ENCODE measurements at places on chromosomes 12 and 14.

- DNase-seq: no peak
Observed at GRCh38 chr12:12540261-12541013, 22.2 kb downstream of the DUSP16 start.

GRCh38 chr14:70724110-70724509 is 82.4 kb downstream of the TTC9 start:
- DNase-seq: no peak

GRCh38 chr14:58744801-58745394 is 107.1 kb downstream of the DACT1 start:
- no peak for DNase-seq

- DNase-seq: no peak
Observed at GRCh38 chr12:129670256-129670920, 233.4 kb downstream of the TMEM132D start.

DNA sequence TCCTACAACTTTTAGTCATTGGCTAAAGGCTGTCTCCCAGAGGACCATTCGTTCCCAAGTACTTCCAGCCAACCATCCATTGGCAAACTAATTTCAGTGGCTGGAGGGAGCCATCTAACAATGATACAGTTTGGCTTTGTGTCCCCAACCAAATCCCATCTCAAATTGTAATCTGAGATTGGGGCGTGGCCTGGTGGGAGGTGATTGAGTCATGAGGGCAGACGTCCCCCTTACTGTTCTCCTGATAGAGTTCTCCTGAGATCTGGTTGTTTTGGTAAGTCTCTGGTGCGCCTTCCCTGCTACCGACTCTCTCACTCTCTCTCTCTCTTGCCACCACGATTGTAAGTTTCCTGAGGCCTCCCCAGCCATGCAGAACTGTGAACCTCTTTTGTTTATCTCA is 99.7 kb upstream of the FUT8 start:
- no peak for DNase-seq

DNA sequence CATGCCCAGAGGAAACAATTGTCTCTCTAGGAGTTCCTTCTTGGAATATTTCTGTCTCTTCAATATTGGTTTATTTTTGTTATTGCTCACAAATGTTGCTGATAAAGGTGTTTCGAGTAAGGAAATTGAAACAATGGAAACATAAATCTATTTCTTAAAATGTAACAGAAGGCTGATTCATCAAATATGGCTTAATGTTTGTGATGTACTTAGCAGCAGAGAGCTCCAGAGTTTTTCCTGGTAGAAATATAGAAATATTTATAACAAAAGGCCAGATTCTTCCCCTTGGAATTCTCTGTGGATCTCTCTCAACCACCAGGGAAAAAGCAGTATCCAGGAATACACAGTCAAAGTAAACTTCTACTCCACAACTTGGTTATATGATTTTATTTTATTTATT is 149.2 kb upstream of the LRIG3 start:
- no peak for DNase-seq

- DNase-seq: no peak
Observed at GRCh38 chr12:127650626-127651025, 616.3 kb upstream of the TMEM132C start.

- no peak for DNase-seq
Observed at GRCh38 chr12:128055567-128055966, 211.4 kb upstream of the TMEM132C start.

GRCh38 chr14:76510181-76510580 is 134.2 kb downstream of the ESRRB start:
- no peak for DNase-seq

GRCh38 chr14:88323523-88324199 is 592 bp upstream of the KCNK10 start:
- DNase-seq: no peak

DNA sequence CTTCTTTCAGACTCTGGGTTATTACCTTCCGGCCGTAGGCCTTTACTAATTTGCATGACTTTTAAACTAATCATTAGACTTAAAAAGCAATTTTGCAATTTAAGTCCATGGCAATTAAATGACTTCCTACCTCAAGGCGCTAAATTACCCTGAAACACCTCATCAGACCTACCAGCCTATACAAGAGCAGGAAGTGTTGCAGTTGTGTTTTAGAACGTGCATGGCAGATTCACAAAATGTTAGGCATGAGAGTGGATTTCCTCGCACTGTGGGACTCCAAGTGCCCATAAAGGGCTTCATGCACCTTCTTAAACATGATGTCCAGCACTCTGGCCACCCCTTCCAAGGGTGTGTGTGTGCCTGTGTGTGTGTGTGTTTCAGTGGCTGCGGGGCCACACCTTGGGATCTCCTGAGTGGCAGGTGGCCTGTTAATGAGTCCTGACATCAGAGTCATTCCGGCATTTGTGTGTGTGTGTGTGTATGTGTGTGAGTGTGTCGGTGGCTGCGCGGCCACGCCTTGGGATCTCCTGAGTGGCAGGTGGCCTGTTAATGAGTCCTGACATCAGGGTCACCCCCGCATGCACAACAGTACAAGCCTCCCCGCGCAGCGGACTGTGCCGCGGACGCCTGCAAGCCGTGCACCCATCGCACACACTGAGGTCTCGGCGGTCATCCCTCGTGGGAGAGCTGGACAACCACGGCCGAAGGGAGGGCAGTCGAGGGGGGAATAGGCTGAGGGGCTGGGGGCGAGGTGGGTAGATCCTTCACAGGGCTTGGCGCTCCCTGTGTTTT is 900 bp downstream of the C2CD5 start:
- peak; percentile 19 for DNase-seq

GRCh38 chr12:112180422-112180821 is 55.1 kb downstream of the TRAFD1 start:
- no peak for DNase-seq

GRCh38 chr12:125314051-125314755 is 249.0 kb downstream of the AACS start:
- no peak for DNase-seq

Measured in activated CD4-positive, CD25-positive, alpha-beta regulatory T cell (primary cell).